ENCODE measurements at places on chromosomes 3 and 15.

- no peak for DNase-seq
Measured at GRCh38 chr15:75151214-75152128, 50.2 kb upstream of the C15orf39 start.

DNA sequence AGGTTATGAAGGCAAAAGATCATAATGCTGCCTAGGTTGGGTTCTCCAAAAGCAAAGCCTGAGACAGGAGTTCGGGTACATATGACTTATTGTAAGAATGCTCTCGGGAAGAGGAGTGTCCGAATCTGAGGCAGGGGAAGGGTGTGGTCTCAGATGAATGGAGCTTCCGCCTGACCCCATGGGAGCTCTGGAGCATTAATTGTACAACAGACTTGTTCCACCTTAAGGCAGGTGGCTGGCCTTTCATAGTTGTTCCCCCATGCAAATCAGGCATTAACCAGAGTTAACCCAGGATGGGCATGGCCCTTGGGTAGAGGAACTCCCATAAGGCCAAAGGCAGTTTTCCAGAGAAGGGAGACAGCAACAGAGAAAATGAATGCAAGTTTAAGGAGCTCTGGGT, 170.6 kb downstream of the MYRIP start:
- no peak for DNase-seq

GRCh38 chr15:71400294-71400693, 285.0 kb downstream of the THSD4 start:
- DNase-seq: no peak

DNA sequence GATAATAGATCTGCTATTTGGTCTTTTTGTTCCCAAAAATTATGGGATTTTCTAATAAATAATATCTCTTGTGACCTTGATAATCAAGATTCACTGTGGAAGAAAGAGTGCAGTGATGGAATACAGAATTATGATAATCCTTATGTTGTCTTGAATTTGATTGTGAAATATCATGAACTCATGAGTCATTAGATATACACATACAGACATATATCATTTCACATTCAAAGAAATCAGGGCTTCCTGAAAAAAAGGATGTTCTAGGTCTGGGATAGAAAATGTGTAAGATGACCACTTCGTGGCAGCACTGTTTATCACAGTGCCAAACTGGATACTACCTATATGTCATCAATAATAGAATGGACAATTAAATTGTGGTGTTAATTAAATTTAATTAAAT, 97.7 kb downstream of the DPH6 start:
- DNase-seq: no peak

- DNase-seq: no peak
Measured at GRCh38 chr3:170780955-170781354, 89.0 kb downstream of the RPL22L1 start.

DNA sequence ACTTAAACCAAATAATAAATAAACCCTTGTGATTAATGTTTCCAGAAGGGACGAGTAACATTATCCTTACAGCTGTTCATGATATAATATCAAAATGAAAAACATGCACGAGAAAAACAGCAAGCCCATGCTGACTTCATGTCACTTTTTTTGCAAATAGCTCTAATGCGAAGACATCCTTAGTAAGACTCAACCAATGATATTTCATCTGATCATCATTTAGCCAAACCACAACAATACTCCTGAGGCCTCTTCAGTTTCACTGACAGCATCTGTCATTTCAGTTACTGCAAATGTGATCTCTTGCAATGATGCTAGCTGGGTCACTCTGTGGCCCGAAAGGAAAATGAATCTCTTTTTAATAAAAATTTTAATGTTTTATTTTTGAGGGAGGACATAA, 74.0 kb downstream of the POLR2M start:
- DNase-seq: peak; percentile 27

DNA sequence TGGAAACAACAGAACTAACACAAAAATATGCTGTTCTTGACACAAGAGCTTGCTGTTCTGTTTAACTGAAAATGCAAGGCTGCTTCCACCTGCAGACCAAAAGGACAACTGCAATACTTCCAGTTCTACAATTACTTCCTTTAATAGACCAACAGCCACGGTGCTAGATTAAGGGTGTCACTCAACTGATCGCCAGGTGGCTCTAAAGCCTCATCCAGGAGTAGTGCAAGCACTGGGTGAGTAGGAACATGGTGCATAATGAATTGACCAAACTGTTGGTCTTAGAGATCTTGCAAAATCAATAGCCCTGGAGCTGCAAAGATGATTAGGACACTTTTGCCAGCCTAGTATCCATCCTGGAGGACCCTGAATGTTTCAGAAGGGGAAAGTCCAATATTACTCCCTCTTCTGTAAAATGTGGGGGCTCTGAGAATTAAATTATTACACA, 3.6 kb upstream of the CLDN16 start:
- no peak for DNase-seq

GRCh38 chr3:146163584-146163983, 2.6 kb upstream of the PLOD2 start:
- DNase-seq: no peak

DNA sequence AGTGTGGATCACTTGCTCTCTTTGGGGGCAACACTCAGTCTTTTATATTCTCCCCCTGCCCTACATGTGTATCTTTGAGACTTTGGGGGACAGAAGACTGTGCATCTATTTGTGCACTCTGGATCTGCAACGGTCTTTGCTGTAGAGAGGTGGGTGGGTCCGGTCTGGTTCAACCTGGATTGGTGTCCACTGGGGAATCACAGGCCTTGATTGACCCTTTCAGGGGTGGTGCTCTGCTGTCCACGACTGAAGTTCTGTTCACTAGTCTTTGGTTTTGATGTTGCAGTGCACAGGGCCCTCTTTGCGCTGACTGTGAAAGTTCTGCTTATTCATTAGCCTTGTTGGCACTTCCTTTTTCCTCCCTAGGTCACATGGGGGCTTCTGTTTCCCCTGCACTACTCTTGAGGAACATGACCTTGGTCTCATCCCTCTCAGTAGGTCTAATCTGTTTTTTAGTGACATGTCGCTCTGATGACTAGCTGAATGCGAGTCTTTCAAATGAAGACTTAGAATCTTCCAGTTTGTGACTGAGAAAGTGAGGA, 284.2 kb downstream of the SV2B start:
- DNase-seq: no peak

DNA sequence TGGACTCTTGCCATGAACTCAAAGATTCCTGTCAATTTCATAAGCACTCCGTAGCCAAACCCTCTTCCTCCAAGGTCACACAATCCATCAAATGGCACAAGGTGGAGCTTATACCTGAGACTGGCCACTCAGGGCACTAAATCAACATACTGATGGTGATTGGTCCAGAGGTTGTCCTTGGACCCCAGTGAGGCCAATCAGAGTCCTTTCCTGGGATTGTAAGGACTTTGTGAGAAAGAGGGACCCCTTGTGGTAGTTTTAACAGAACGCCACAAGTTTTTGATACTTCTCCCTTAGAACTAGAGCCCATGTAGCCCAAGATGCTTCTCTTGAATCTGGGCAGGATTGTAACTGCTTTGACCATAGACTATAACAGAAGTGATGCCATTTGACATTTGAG, 44.4 kb upstream of the LARS2 start:
- DNase-seq: no peak

DNA sequence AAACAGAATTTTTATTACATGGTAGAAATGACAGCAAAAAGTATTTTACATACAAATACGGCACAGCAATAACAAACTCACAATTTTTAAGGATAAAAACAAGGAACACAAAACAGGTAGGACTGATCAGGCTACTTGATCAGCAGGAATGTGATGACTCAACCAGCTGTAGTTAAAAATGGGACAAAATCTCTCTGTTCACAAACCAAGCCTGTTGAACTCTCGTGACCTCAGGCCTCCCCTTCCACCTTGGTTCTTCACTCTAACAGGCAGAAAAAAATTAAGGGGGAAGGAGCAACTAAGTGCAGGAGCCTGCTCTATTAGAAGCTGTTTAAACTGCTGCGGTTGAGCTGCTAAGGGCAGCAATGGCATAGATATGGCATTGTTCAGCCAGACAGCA, 18.7 kb downstream of the FBXL22 start:
- DNase-seq: no peak

DNA sequence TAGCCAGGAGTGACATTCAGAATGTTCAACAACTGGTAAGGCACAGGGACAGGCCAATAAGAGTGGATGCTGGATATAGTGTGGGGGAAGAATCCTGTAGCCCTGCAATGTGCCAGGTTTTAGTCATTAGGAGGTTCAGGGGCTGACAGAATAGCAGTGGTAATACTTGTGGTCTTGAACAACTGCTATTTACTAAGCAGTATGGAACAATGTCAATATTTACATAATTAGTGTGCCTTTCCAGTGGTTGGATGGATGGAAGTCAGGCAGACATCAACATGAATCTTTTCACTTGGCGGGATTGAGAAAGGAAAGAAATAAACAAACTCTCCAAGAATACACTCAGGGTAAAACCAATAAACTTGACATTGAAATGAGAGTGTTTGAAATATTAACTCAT, 55.1 kb downstream of the OTOL1 start:
- no peak for DNase-seq

Data from NCI-H1694 (cell line).